ENCODE measurements at places on chromosomes 1 and 21.

DNA sequence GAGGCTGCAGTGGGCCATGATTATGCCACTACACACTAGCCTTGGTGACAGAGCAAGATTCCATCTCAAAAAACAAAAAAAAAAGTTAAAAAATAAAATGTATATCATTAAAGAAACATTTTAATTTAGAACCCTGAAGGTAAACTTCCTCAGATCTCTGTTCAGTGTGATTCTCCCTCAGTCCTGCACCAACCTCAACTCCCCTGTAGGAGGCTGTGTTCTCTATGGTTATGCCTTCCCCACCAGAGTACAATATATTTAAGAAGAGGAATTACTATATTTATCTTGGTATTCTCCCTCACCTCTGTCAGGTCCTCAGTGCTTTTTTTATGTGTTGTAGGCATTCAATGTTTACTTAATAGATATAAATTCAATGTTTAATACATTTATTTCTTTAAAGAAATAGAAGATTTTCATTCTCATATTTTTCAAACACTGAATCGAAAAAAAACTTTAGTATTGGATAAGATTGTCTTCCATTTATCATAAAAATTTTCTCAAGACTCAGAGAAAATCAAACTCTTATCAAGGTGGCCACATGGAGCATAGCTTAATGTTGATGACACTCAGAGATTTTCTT is 4.8 kb upstream of the LRRC8B start:
- peak; percentile 20 for DNase-seq

GRCh38 chr21:39334611-39335010 is 14.3 kb downstream of the HMGN1 start:
- no peak for DNase-seq

- DNase-seq: no peak
Measured at GRCh38 chr1:210505601-210506496, 177.1 kb downstream of the HHAT start.

DNA sequence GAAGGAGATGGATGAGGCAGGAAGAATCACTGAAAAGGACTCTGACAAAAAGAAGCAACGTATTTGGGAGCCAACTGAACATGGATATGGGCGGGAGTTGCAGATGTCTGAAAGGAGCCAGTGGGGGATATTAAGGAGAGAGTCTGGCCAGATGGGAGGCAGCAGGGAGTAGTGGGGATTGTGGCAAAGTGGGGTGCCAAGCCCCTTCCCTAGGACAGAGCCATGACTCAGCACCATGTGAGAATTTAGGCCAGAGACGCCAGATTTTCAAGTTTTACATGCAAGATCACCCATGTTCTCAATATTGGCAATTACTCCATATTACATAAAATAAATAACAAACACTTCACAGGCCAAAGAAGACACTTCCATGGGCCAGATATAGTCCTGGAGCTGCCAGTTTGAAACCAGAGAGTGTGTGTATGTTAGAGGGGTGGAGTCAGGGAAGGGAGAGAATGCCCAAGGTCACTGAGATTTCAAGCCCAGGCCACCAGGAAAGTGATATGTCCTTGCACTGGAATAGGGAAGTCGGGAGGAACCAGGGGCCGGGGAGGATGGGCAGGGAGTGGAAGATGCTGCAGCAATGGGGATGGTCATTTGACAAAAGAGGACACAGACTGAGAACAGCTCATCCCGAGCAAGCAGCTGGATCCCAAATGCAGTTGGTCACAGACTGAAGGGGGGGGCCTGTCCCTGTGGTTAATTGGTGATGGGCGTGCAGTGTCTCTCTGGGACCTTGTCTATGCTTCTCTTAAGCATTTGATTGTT is 23.5 kb downstream of the TMEM51 start:
- DNase-seq: no peak

DNA sequence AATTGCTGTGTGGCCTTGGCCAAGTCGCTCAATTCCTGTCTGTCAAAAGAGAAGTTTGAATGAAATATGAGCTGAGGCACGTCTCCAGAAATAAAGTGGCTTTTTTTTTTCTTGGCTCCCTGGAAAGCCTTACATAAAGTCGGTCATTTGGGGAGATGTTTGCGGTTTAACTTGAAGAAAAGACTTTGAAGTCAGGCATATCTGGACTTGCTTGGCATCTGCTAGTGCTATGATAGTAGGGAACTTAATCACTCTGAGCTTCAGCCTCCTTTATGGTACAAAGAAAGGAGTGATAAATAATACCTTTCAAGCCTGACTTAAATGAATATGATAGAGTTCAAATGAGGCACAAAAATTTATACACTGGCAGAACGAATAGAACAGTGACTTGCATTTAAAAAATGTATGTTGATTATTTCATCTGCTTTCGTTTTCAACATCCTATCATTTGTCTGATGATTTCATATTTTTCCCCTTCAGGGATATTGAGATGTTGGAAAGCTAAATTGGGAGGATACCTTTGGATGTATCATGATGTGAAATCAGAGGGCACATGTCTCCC is 60.2 kb downstream of the FASLG start:
- DNase-seq: no peak
